ENCODE measurements at places on chromosomes 7 and 10.
A peak's percentile ranks its signal among the peaks of the same experiment; 100 is the strongest.

GRCh38 chr10:78906734-78907390 lies 161.9 kb upstream of the ZMIZ1 start:
- DNase-seq = no peak

- no peak for DNase-seq
These were observed 42.9 kb upstream of the IKZF1 start for GRCh38 chr7:50261593-50261992.

DNA sequence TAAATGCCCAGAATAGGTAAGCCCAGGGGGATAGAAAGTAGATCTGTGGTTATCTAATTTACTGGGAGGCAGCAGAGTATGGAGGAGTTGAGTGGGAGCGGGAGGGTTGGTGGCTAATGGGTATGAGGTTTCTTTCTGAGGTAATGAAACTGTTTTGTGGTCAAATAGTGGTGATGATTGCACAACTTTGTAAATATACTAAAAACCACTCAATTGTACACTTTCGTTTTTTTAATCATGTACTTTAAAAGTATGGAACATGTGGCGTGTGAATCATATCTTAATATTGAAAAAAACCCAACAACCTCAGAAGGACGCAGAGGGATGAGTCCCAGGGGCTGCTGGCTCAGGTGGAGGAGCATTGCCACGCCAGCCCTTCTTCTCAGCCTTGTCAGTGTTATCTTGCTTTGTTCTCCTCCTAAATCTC lies 118.1 kb downstream of the WDR11 start:
- no peak for DNase-seq

DNA sequence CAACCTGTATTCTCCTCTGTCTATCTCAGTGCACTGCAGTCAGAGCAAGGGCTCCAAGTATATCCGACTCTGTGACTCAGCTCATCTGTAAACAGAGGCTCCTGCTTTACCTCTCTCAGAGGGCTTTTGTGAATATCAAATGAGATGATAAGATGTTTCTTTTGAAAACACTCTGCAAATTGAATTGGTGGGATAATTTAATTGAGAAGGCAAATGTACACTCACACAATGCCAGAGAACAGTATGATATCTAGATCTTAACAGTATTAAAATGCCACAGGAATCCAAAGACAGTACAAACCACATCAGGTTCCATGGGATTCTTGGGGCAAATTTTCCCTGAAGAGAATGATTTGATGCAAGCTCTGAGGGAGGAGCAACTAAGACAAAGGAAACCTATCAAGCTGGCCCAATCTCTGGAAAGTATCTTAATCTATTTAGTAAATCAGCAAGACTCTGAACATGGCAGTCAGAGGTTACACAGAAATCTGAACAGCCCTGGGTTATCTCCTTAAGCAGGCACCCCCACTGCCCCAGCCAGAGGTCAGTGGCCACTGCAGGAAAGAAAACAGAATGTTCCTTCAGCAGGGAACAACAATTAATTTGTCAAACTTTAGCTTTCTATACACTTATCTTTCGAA lies 45.9 kb downstream of the DOCK4 start:
- DNase-seq = no peak

DNA sequence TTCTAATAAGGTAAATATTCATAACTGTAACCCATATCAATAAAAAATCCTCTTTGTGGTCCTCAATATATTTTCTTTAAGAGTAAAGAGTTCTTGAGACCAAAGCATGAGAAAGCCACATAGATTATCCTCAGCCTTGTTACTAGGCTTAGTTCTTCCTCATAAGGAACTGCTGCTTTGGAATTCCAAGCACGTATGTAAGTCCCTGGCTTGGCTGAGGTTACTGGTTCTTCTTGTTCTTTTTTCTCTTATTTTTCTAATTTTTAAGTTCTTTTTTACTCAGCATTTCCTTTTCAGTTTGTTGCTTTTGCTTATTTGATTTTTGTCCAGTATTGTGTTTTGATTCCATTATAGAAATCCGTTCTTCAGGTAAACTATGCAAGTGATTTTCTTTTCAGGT lies 127.3 kb downstream of the MARCHF5 start:
- no peak for DNase-seq

DNA sequence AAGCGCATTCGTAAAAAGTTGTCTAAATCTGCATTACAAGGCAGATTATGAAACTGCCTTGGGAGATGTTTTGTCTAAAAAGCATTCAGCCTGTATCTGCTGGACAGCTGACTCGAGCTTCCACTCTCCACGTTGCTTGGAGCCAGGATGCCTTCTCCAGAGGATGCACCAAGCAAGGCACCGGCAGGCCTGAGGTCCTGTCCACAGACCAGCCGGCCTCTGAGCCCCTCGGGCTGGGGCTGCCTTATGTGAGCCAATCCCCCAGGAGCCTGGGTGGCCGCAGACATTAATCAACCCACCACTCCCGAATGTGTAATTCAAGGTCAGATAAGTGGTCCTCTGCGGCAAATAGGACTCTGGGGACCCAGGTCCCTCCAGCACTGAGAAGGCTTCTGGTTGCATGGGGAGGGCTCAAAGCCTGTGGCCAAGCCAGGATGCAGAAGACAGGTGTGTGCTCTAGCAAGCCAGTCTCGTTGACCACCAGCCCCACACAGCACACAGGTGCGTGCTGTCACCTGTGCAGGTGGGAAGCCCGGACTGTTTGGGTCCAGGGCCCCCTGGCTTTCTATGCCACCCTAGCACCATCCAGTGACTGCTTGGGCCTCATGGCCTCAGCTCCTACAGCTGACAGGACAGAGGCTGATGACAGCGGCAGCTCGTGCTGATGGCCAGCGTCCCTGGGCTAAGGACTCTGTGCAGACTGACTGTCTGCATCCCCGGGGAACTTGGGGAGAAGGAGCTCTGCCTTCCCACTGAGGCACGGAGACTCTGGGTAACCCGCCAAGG lies 4.8 kb upstream of the RET start:
- no peak for DNase-seq

DNA sequence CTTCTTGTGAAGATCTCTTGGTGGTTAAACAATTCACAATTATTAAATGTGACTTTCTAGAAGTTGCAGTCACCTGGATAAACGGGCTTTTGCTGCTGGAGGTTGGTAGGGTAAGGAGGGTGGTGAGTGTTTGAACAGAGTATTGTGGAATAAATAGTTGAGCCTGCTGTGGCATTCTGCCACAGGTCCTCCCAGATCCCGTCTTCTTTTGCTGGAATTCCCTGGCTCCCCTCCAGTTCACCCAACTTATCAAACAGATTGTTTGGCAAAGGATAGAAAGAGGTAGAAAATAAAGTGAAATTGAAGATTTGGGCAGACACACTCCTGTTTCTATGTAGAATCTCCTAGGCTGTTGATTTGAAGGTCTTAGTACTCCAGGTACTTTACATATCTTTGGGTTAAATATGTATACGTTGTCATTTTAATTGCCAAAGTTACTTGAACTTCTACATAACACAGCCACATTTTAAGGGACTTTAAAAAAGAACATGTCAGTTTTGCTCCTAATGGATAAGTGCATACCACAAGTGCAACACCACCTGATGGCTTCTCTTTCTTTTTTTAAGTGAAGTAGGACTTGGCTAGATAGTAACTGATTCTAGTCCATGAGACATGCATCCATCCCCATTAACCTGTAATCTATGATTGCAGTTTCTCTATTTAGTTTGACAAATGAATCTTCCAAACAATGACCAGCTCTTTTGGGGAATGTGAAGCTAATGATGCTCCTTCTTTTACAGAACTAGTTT lies 83.0 kb downstream of the ARL4A start:
- DNase-seq = no peak

- DNase-seq = no peak
These were observed 203.0 kb upstream of the KLF14 start for GRCh38 chr7:130937016-130937415.

- no peak for DNase-seq
These were observed 62.3 kb upstream of the DGKI start for GRCh38 chr7:137909042-137909441.

DNA sequence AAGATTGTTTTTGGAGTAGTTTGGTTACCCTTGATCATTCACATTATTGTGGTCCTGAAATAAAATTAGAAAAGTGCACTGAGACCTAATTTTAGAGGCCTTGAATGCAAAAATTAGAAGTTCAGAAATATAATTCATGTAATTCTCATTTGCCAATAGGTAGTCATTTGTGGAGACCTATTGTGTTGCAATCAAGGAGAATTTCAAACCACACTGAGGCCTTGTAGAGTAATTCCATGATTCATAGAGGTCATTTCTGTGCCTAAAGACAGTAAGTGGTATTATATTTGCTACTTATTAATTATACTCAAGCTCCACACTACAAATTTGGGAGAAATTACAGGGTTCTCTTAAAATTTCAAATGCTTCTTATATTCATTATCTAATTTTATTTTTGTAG lies 946.8 kb upstream of the POT1 start:
- DNase-seq = no peak

DNA sequence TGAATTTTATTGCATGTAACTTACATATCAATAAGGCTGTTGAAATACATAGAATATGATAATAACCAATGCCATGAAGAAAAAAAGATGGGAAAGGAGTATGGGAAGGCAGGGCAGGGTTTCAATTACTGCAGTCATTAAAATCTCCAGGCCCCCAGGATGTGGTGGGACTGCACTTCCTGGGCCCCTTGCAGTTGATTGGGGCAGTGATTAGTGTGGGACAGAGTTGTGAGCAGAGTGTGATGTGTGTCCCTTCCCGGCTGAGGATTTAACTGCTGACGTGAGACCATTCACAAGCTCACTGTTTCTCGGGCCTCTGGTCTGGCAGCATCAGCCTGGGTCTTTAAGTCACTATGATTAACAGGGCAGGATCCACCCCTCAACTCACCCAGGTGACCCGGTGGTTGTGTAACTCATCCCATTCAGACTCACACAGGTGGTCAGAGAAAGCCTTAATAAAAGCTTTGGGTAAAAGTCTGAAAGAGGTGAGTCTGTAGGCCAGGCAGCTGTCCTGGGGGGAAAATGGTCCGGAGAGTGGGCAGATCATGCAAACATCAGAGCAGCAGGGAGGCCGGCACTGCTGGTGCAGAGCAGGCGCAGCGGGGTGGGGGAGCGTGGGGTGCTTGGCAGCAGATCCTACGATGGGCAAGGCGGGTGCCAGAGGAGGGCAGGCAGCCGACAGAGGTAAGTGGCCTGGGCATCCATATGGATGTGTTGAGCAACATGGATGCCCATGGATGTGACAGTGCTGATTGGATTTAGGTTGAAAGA lies 36.3 kb upstream of the WDFY4 start:
- DNase-seq = no peak

DNA sequence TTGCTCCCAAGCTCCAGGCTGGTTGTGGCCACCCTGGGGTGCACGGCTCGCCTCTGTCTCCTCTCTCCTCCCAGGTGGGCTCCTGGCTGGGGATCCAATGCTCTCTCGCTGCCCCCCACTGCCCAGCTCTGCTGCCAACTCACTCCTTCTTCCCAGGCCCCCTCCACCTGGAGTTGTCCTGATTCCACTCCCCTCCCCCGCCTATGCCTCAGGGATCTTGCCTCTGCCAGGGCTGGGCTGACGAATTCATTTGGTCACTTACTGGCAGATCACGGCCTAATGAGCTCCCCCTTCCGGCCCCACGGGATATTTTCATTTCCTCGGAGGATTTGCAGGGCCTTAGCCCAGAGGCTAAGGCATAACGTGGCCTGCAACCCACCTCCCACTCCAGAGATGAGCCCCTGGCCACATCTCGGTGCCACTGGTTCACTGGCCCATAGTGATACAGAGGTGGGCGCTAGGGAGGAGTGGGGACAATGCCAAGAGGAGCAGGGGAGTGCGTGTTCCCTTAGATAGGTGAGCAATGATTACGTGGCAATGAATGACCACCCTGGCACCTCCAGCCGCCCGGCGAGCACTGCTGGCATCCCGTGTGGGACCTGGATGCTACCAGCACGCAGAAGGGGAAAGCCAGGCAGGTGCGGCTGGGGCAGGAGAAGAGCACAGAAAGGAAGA lies 344.6 kb upstream of the SHH start:
- DNase-seq = no peak

- DNase-seq = no peak
These were observed 2.0 kb downstream of the HECW1 start for GRCh38 chr7:43114458-43114780.

DNA sequence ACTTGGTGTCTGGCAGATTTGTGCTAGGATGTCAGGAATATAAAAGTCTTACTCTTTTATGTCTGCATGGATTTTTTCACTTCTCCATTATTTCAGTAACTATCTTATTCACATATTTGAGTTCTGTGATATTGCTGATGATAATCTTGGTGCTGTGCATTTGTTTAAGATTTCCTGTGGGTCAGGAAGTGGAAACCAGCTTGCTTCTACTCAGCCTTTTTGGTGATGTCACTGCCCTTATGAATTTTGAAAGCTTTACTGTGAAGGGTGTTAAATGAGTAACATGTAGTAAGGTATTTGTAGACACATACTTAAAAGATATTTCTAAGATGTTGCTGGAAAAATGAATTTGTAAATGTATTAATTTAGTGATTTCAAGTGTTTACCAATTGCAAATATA lies 69.5 kb upstream of the VOPP1 start:
- no peak for DNase-seq

DNA sequence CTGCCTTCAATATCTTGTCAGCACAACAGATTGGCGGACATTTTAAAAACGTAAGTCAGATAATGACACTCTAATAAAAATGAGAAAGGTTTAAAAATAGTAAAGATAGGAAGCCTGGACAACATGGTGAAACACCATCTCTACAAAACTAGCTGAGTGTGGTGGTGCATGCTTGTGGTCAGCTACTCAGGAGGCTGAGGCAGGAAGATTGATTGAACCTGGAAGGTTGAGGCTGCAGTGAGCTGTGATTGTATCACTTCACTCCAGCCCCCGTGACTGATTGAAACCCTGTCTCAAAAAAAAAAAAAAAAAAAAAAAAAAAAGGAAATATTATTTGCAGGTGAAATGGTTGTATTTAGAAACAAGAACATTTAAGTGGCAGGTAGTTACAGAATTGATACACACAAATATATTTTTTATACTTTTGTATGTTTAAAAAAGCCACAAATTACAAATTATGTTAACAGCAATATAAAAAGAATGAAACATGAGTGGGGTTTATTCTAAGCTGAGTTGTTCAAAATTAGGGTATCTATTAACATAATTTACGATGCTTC lies 141.9 kb downstream of the ADK start:
- DNase-seq = no peak

DNA sequence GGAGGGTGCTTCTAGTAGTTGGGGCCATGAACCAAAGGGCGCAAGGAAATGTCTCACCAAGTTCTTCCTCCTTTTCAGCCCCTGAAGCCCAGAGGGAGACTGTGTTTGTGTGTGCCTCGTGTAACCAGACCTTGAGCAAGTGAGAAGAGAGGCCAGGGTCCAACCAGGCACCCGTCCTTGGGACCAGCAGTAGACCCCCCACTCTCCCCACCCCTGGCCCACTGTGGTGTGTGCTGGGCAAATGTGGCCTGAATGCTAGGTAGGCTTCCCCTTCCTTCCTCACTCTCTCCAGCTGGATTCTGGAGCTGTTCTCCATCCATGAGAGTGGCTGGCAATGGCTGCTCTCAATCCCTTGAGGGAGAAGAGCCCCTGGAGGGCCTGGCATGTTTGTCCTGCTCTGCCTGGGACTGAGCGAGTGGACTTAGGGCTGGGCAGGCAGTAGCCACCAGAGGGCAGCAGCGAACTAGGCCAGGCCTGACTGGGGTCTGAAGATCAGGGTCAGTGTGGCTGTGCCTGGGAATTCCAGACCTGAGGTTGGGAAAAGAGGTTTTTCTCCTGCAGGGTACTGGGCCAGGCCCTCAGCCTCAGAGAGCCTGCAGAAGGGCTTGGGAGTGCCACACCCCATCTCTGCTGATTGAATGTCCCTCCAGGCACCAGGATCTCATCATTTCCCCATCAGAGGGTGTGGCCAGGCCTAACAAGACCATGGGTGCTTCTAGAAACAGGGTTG lies 12.5 kb downstream of the SFRP5 start:
- peak; percentile 19 for DNase-seq

All from NCI-H1694 treated with DMSO at 0.1 percent for 48 hours (cell line).